ENCODE measurements at places on chromosomes 16 and 17.

DNA sequence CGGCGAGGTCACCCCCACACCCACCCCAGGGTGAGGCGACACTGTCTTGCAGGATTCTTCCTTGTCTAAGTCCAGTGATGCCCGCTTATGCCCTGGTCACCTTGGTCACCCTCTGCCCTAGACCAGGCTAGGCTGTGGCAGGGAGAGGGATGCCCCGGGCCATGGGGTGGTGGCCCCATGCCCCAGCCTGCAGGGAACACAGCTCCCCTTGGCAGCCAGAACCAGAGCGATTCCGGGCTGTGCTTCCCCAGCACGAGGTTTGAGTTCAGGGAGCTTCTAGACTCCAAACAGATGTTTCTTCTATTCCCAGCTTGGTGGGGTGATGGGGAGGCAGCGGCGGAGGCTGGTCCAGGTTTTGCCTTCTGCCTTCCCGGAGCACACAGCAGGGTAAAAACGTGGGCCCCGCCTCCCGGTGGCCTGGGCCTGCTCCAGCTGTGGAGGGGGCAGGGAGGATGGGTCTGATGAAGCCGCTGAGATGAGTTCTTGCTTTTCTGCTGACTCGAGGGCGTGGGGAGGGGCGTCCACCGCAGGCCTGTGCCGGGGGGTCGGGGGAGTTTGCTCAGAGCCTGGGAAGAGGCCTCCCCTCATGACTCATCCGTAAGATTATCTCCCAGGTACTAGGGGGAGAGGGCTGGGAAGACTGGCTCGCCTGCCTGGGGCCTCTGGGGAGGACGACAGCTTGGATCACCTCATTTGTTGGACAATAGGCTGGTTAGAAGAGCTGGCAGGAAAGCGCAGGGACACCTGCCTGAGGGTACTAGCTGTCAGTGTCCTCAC lies 15.4 kb downstream of the SMTNL2 start:
- DNase-seq, result no peak

- no peak for DNase-seq
Observed at GRCh38 chr17:44722254-44722653, 13.8 kb downstream of the DBF4B start.

GRCh38 chr17:68398691-68399637 lies 58.3 kb downstream of the WIPI1 start:
- peak; percentile 86 for DNase-seq

DNA sequence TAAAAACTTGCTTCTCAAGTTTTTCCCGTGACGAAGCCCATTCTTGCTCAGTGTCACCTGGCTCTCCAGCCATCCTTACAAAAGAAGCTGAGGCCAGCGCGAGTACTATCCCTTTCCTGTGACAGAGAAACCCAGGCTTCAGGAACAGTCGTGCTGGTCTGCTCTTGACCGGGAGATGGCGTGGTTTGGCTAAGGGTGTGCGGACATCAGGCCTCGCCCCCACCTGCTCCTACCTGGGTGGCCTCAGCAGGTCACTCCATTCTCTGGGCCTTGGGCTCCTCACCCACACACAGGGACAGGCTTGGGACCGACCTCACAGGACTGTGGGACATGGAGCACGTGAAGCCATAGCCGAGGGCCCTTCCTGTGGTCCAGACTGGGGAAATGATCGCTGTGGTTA lies 75.2 kb upstream of the CIBAR2 start:
- no peak for DNase-seq

DNA sequence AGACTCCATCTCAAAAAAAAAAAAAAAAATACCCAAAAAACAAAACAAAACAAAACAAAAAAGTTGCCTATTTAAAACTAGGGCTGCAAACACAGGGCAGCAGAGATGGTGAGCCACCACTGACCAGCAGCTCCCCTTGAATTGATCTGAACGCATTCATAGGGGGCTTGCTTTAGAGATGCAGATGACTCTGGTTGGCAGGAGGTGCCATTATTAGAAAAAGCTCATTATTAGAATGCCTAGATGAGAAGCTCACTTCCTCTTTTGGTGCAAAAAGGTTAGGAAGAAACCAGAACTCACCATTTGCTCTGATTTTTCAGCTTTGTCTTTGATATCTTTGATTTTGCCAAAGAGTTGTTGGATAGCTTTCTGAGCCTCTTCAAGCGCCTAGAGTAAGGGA lies 53.1 kb downstream of the VPS53 start:
- no peak for DNase-seq

DNA sequence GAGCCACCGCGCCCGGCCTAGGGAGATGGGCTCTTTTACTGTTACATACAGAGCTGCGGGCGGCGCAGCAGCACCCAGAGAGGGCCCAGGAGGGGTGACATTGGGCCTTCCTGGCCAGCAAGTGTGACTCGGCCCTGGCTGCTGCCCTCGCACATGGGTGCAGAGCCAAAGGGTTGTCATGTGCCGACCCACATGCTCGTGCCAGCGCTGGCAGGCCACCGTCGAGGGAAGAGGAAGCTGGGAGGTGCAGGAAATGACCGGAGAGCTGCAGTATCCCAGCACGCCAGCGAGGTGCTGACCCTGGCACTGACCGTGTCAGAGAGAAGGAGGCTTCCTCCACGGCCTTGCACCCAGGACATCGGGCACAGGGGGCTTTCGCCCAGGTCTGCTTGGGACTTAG lies 8.0 kb downstream of the ENDOV start:
- no peak for DNase-seq

GRCh38 chr17:69593716-69594115 lies 179.2 kb downstream of the MAP2K6 start:
- no peak for DNase-seq

DNA sequence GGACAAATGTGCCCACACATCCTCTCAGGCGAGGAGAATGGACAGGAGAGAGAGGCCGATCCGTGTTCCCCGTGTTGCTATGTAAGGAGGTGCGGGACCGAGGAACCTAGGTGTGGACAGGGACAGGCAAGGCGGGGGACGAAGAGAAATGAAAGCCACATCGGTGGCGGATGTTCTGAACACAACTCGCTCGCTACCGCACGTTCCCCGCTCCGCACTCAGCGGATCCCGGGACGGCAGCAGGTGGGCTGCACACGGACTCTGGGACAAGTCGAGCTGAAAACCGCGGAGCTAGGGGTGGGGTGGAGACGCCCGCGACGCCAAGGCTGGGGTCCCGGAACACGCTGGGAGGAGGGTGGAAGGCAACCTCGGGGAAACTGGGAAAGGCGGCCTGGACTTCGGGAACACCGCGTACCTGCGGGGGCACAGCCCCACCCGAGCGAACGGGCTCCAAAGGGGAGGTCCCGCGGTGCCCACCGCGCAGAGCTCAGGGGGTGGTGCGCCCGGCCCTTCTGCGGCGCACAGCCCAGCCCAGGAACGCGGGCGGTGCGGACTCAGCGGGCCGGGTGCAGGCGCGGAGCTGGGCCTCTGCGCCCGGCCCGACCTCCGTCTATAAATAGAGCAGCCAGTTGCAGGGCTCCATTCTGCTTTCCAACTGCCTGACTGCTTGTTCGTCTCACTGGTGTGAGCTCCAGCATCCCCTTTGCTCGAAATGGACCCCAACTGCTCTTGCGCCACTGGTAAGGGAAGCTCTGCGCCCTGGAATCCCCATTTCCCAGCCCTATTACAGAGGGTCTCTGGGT lies at the start of gene MT1E:
Gene MT1E, plus strand, starts transcription at position 642 of the 803 bp plus-strand sequence. Its CDS starts 71 bp downstream, at position 713.
- DNase-seq, result peak; percentile 93

DNA sequence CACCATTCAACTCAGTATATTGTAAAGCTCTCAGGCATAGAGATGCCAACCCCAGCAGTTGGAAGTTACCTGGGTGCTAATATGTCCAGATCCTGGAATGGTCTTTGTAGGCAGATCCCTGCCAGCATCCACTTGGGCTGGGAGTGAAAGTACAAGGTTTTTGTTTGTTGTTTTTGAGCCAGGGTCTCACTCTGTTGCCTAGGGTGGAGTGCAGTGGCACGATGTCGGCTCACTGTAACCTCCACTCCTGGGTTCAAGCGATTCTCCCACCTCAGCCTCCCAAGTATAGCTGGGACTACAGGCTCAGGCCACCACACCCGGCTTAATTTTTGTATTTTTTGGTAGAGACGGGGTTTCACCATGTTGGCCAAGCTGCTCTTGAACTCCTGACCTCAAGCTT lies 177.6 kb downstream of the IRF8 start:
- no peak for DNase-seq

DNA sequence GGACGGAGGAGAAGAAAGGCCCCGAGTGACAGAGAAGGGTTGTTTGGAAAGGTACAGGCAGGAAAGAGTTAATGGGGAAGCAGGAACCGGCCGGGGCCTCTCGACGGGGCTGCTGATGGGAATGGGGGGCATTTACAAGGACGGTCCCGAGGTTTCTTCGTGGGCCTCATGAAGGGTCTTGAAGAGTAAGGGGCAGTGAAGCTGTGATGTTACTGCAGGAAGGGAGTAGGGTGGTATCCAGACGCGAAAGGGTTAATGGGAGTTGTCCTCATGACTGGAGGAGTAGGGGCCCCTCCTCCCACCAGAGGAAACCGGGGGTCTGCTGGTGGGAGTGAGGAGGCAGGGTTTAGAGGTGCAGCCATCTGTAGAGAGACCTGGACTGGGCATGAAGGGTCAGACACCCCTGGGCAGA lies 481 bp downstream of the PDK2 start:
- DNase-seq, result peak; percentile 42

- no peak for DNase-seq
Observed at GRCh38 chr16:28085389-28086171, 22.1 kb upstream of the GSG1L start.

DNA sequence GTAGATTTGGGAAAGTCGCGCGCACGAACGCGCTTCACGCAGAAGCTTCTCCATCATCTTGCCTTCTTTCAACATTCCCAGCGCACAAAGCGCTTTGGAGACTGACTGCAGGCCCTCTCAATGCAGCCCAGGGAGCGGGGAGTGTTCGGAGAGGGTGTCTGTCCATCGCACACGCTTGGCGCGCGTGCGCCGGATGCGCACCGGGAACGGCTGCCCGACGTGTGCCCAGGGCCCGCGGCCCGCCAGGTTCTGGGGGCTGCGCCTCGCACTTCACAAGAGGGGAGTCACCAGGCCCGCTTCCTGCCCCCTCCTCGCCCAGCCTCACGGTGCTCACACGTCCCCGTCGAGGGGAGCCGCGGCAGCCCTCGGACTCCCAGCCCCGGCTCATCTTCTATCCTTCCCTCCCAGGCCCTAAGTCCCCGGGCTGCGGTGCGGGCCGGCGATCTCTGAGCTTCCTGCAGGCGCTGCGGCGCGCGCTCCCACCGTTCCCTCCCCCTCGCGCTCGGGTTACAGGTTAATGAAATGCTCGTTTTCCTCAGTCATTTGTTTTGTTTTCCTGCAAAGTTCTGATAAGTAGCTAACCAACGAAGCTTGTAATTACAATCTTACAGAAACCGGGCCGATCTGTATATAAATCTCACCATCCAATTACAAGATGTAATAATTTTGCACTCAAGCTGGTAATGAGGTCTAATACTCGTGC lies 2.8 kb upstream of the IRX3 start:
- no peak for DNase-seq

DNA sequence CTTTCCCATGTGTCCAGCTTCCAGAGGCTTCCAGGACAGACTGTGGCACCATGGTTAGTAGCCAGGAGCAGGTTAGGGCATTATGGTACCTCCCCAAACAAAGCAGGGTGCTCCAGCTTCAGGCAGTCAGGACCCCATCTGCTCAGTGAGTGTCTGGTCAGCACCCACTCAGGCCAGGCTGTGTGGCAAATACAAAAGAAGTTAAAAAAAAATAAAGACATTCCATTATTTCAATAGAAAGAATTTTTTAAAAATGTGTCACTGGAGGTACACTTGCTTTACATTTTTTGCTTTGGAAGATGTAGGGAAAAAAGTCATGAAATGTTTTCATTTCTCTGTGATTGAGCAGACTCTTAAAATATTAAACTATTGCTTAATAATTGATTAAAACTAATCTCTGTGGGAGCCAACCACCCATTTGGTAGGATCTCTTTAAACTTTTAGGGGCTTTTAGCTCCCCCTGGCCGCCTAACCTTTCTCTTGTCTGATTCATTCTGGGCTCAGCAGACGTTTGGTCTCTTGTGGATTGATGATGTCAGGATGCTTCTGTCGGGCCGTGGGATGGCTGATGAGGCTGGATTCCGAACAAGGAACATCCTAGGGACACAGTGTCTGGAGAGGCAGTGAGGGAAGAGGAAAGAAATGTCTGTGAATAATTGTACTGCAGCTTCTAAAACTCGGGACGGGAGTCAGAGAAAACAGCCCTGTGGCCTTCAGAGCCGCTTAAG lies 28.4 kb upstream of the NPTX1 start:
- no peak for DNase-seq

All from DMS53 (cell line).